ACHN (cell line): ENCODE measurements at places on chromosomes 5 and 9.

- no peak for DNase-seq
These were observed 69.4 kb upstream of the CD180 start for GRCh38 chr5:67265951-67266350.

- DNase-seq = no peak
These were observed 54.6 kb downstream of the SCAI start for GRCh38 chr9:125088752-125089151.

- no peak for DNase-seq
These were observed 64.4 kb downstream of the C9orf85 start for GRCh38 chr9:71975833-71976232.

DNA sequence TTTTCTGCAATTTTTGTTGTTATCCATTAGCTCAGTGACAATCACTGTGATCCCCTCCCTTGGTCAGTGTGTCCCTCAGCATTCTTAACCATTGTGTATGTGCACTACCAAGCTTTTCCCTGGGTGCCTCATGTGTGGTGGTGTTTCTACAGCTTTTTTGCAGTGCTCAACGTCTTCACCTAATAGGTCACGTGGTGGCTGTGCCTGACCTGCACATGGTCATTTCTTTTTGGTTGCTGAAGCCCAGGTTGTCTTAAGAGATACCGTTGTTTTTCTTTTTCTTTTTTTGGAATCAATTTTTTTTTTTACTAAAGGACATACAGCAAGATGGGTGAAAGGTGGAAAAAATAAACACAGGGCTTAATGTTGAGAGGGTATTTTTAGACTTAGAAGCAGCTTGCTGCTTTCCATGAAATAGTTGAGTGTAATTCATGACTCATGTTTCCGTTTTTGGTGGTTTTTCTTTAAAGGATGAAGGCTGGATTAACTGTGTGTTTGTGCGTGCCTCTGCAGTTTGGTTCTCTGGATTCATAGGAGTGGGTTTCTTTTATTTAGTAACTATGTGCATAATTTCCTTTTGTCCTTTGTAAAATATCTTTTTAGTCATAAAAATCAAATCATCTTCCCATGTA, 22.2 kb downstream of the SH3GL2 start:
- no peak for DNase-seq

DNA sequence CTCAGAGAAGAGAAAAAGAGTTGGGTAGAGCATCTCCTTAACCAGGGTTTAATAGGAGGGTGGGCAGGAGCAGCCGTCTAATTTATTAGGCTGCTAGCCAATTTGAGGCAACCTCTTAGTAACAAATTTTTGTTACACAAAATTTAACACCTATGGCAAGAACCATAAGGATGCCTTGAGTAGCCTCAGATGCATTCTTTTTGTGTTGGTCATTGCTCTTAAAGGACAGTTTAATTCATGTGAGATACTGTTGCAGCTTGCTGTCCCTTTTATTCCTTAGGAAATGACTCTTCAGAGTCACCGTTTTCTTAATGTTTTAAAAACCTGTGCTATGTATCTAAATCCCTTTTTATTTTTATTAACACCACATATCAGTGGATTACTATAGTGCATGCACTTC, 255.1 kb downstream of the MAST4 start:
- no peak for DNase-seq

DNA sequence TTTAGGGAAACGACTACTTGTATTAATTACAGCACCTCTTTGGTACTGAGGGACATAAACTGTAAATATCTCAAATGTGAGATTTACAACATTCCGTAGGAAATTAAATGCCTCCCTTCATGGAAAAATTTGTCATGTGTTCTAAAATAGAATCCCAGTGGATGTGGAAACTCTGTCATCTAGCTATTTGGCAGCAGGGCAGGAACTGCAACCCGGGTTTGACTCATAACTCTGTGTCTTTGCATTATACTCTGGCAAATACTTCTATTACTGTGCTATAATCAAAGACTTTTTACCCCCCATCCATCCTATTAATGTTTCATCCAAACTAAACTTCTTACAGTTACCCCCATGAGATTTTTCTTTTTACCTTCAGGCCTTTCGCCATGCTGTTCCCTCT, 6.6 kb downstream of the PLPPR1 start:
- DNase-seq = no peak

DNA sequence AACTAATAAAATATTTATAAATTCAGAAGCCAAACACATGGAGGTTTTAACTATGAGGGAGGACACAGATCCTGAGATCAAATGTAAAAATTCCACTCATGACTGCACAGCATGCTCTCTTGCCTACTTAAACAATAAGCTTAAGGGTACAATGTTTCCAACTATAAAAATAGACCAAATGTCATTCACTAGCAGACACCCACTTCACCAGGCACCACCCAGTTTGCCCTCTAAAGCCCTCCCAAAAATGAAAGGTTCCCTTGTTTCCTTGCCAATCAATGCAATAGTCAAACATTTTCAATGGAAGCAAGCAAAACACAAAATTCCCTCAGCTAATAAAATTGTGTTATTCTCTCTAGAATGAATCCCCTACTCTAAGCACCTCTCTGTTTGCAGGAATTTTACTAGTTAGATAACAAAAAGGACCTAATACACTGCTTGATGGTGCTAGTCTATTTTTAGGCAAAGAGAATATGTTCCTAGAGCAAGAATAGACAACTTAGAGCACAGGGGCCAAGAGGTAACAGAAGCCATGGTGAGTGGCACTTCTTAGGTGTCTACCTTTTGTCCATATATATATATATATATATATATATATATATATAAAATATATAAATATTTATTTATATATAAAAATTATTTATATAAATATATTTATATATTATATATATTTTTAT, 135.3 kb downstream of the HOMER1 start:
- DNase-seq = no peak

- DNase-seq = no peak
These were observed 61.8 kb upstream of the SLC30A5 start for GRCh38 chr5:69032009-69032408.

DNA sequence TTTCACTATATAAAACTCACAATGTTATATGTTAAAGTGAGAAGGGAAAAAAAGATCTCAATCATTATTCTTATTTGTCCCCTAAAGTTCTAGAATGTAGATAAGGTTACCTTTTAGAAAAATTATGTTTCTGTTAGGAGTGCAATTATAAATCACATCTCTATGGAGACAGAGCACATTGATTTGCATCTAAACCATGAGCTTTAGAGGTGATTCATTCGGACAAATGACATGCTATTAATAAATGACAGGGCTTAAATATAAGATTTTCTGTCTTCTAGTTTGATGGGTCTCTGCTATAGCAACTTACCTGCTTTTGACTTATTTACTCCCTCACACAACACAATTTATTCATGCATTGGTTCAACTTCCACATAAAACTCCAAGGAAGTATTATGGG, 39.8 kb downstream of the RASEF start:
- DNase-seq = no peak

DNA sequence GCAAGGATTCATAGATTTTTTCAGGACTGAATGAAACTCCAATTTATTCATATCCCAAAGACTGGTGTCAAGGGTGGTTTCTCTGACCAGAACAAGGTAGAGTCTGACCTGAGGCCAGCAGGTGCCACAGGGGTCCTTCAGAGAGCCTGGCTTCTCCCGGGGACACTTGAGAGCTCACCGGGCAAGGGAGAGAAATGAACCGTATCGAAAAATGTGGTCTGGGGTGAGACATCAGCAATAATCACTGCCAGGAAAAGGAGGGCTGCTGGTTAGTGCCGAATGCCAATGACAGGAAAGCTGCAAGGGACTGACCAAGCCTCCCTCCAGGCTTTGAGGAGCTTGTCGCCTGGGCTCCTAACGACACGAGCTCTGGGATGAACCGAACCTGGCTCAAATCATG, 142.7 kb downstream of the TTLL11 start:
- peak; percentile 73 for DNase-seq

- DNase-seq = no peak
These were observed 70.8 kb upstream of the STARD4 start for GRCh38 chr5:111582993-111583601.

- DNase-seq = no peak
These were observed 153.3 kb downstream of the AUH start for GRCh38 chr9:91208419-91208745.

DNA sequence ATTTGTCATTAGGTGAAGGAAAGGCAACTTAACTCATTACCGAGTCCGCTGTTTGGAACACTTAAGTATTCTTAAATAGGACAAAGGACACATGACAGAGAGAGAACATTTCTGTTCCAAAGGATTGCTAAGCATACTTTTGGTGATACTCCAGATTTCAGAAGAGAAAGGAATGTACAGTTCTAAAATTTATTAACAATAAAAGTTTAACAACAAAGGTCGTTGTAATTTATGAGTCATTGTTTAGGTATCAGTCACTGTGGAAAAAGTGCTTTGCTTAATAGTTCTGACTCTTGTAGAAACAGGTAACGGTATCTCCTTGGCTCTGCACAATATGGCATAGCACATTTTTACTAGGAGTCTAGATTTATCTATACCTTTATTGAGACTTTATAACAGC, 36.3 kb upstream of the PAM start:
- no peak for DNase-seq

DNA sequence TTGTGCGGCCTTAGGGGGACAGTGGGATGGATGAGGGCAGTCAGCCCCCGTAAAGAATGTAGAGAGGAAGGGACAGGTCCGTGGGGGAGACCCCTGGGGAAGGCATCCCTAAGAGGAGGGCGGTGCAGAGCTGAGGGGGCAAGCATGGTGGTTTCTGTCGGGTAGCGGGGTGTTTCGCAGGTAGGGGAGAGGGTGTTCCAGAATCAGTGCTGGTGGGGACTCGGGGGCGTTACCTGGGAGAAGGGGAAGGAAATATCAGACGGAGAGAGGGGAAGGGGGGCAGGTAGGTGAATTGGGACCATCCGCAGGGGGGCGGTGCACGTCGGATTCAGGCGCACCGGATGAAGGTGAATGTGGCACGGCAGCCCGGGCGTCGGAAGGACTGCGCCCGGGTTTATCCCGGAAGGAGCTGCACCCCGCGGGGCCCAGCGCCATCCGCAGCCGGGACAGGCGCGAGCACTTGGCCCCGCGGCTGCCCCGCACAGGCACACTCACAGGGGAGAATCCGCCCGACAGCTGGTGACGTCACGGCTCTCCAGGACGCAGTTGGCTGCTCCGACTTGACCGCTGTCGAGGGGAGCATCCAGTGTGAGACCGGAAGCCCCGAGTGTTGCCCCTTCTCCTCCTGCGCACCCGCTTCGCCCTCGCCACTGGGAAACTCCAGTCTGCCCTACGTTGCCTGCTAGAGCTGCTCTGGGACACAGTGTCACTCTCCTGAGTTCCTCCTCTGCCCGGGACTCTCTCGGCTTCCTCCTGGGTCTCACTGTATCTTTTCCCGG, 1.3 kb downstream of the CD72 start:
- peak; percentile 40 for DNase-seq

- DNase-seq = no peak
These were observed 61.9 kb upstream of the MEGF10 start for GRCh38 chr5:127228540-127229184.

GRCh38 chr5:19615661-19616060, 372.3 kb downstream of the CDH18 start:
- DNase-seq = no peak

DNA sequence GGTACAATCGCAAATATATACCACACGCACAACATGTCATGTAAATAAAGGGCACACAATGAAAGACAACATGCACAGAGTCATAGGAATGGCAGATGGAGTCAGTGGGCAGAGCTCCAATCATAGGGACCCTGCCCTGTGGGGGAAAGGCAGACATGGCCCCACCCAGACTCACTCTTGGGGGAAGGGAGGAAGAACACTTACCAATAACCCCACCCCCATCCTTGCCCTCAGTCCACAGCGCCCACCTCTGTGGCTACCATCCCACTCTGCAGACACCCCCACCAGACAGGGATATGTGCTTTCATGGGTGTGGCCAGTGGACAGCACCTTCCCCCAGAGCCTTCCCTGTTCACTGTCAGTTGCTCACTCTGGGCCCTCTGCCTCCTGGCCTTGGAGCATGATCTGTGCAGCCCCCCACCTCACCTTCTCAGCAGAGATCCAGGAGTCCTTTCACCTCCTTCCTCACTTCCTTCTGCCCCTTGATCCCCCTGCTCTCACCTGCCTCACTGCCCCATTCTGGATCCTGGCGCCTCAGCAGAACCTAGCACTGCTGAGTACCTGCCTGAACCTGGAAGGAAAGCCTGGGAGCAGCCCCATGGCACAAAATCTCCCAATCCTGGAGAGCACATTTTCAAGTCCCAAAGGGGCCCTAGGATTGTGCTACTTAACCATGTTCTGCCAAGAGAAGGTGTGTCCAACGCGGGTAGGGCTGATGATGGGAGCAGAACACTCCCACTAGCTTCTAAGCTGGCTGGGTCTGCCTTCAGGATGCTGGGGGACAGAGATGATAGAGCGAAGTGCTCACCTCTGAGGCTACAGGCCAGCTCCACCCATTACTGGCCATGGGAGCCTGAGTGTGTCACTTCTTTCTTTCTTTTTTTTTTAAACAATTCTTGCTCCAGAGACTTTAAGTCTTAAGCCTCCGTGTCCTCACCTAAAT, 1.5 kb upstream of the PHF19 start:
- no peak for DNase-seq

- DNase-seq = no peak
These were observed 107.5 kb downstream of the RGS3 start for GRCh38 chr9:113570749-113571711.

- no peak for DNase-seq
These were observed 14.9 kb upstream of the FCN1 start for GRCh38 chr9:134932606-134933005.

DNA sequence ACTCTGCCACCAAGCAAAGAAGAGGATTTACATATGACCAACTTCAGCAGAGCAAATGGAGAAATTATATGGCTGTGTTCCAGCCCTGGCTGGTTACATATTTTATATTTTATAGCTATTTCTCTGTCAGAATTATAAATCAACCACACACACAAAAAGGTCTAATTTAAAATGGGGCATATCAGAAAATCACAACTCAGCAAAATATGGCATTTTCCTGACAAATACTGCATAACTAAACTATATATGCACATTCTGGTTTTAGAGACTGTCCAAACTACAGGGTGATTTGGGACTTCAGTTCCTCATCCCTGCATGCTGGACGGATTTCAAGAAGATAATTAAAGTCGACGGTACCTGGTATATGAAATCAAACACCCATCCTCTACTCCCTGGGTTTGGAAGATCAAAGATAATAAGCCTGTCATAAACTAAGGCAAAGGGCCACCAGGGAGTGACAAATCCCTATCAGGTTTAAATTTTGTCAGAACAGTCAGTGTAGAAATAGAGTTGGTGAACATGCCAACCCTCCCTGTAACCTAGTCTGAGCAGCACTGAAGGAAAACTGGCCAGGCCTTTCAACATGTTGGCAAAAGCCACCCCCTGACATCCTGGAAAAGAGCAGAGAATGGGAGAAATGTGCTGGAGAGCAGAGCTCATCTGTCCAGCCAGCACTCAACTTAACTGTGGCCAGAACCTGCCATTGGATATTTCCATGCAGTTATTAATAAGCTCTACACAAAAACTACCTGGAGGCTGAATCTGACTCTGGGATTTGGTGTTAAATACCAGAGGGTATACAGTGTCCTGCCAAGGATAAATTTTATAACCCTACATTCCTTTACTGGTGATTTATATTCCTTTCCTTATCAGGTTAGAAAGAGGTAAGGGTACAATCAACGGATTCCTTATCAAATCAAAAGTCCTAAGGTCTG, 235.7 kb downstream of the ENC1 start:
- no peak for DNase-seq
